ENCODE measurements at places on chromosomes 6 and 20.

GRCh38 chr6:139868576-139868975, 494.1 kb upstream of the CITED2 start:
- no peak for DNase-seq

GRCh38 chr6:108940741-108941140, 92.5 kb downstream of the ARMC2 start:
- DNase-seq, result no peak

GRCh38 chr6:131269565-131270391, 134.5 kb downstream of the AKAP7 start:
- DNase-seq, result no peak

GRCh38 chr6:130337534-130337933, 28.3 kb upstream of the TMEM200A start:
- no peak for DNase-seq

GRCh38 chr20:43945391-43946205, 30.9 kb downstream of the TOX2 start:
- DNase-seq, result no peak

DNA sequence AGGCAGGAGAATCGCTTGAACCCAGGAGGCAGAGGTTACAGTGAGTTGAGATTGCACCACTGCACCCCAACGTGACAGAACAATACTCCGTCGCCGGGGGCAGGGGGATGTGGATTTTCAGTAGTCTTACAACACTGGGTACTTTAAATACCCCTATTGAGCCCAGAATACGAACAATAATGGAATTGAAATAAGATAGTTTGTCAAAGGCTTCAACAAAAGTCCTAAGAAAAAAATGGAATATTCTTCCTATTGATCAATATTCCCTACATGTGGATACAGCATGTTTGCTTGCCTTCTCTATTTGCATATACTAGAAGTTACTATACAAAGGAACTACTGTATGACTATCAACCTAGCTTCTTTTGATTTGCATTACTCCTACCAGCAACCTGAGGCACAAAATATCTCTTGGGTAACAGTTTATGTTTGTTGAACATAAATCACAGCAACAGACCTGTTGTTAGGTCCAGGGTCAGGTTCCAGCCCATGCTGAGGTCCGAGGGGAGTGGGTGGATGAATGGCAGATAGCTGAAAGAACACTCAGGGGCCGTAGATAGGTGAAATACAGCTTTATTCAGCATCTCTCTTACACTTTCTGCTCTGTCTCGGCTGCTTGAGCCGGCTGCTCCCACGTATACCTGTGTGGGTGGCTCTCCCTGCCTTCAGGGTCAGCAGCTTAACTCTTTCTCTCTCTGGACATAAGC, 23.8 kb downstream of the MAN1A1 start:
- no peak for DNase-seq

GRCh38 chr6:1423578-1423977, 34.2 kb downstream of the FOXF2 start:
- no peak for DNase-seq

DNA sequence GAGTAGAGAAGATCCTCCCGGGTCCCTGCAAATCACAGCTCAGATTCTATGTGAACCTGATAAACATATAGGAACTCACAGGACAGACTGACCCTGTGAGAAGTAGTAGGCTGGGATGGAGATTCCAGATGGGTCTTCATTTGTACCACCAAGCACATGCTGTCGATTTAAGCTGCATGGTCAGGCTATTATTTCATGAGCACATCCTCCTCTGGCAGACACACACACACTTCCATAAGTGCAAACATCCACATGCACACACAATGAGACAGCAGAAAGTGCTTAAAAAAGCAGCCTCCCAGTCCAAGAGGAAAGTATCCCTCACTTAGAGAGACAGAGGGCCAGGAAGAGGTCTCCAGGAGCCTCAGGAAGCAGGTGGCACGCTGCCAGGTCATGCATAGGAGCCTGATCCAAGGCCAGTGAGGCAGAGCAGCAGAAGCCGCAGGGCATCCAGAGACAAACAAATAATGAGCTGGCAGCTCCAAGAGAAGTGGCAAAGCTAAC, 131.8 kb downstream of the UNC5CL start:
- DNase-seq, result no peak

- DNase-seq, result no peak
Observed at GRCh38 chr6:45591306-45591705, 213.6 kb upstream of the SUPT3H start.

- no peak for DNase-seq
Observed at GRCh38 chr6:150813993-150814359, 51.5 kb upstream of the MTHFD1L start.

GRCh38 chr6:154606457-154606856, 96.0 kb upstream of the CNKSR3 start:
- peak; percentile 65 for DNase-seq

DNA sequence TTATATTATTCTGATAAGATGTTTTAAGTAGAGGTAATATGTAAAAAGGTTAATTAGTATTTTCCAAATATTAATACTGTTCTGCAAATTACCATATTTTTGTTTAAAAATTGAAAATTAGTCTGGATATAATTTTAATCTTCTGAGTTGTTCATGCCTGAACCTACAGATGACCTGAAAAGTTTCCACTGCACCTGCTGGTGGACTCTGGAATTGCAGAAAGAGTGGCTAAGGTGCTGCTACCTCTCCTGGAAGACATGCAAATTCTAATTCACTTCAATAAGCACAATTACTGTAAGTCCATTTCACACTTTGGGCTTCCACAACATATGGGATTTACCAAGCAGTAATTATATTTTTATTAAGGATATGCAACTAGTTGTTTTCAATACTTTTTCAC, 77.7 kb upstream of the OLIG3 start:
- peak; percentile 49 for DNase-seq

- no peak for DNase-seq
Observed at GRCh38 chr20:10667560-10668167, 6.1 kb downstream of the JAG1 start.

DNA sequence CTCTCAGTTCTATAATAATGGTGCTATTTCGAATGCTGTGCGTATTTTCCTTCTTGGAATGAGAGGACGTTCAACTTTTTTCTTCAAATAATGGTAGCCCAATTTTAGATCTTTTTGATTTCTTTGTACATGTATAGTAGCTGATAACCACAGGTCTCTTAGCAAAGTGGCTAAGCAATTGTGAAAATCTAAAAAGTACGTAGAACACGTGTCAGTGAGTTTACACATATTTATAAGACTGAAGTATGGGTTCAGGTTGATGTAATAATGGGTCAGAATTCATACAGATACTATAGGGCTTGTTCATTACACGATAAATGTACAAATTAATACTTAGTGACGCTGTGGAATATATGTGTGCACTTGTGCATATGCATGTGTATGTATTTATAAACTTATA, 1.3 kb downstream of the SMIM13 start:
- DNase-seq, result no peak

DNA sequence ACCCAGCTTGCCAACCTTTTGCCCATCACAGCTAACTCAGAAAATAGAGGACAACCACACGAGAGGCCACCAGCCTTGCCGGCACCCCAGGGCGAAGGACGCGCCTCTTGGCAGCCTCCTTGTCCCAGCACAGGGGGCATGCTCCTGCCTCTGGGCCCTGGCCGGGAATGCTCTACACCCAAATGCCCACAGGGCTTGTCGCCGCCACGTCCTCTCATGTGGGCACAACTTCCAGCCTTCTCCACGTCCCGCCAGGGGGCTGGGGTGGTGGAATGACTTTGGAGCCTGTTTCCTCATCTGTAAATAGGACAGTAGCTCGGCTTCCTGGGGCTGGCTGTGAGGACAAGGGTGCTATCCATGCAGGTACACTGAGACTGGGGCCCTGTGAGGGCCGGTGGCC, 152.4 kb upstream of the MLN start:
- no peak for DNase-seq

DNA sequence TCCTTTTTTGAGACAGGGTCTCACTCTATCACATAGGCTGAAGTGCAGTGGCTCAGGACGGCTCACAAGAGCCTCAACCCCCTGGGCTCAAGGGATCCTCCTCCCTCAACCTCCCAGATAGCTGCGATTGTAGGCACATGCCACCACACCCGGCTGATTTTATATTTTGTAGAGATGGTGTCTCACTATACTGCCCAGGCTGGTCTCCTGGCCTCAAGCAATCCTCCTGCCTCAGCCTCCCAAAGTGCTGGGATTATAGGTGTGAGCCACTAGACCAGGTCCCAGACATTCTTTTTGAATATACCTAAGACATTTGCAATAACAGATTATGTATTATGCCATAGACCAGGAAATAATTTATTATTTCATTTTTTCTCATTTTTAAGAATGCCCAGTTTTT, 58.3 kb upstream of the CDYL start:
- DNase-seq, result no peak

- DNase-seq, result no peak
Observed at GRCh38 chr20:46139266-46139889, 21.3 kb downstream of the CD40 start.

DNA sequence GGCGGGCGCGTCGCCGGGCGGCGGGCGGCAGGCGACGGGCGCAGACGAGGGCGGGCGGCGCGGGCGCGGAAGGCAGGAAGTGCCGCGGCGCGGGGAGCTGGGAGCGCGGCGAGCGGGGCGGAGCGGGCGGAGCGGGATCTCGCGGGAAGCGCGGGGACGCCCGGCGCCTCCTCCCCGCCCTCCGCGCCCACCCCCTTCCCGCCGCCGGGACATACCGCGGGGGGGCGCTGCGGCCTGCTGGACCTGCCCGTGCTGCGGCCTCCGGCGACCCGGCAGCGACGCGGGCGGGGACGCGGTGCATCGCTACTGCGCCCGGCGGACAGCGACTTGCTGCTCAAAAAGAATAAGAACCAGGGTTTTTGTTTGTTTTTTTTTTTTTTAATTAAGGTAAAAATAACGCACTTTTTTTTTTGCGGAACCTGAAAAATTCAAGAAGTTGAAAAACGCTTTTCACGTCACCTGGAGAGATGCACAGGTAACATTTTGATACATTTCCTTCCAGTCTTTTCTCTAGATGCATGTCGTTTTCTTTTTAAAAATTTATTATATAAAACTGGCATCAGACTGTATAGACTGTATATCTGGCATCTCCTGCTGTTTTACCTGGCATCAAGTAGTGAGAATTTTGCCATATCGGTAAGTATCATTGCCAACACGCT, at the start of gene CENPB:
CENPB (minus strand) TSS at position 76 of the 659 bp plus-strand sequence. CDS start 257 bp downstream, outside the sequence.
- DNase-seq, result peak; percentile 79

GRCh38 chr20:49392745-49393144, 89.7 kb downstream of the KCNB1 start:
- DNase-seq, result no peak

- no peak for DNase-seq
Observed at GRCh38 chr20:7765221-7765620, 175.0 kb downstream of the HAO1 start.

- DNase-seq, result no peak
Observed at GRCh38 chr20:48456366-48457192, 371.2 kb downstream of the PREX1 start.

- DNase-seq, result no peak
Observed at GRCh38 chr20:37919389-37920040, 16.6 kb downstream of the VSTM2L start.

GRCh38 chr6:5215159-5215558, 45.6 kb downstream of the LYRM4 start:
- no peak for DNase-seq

DNA sequence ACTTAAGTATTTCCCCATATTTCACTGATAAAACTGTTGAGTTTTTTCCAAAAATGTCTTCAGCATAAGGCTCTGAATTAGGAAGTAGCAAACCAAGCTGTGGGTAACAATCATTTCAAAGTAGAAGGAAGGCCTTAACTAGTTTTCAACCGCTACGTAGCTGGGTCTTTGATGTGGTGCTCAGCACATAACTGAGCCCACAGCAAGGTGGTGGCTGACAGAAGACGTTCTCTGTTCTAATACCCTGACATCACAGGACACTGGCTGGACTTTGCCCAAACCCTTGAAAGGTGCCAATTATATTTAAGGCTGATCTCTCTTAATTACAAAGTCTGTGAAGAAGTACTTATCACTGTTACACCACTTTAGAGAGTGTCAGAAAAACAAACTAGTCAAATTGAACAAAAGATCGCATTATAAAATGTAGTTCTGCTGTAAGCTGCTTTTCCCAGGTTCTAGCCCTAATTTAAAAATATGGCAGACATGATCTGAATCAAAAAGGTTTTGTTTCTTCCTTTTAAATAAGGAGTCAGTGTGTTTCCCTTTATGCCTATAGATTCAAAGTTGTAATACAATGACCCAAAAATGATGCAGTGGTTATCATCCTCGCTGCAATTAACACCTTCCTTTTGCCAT, 26.7 kb downstream of the MAN1A1 start:
- peak; percentile 48 for DNase-seq

DNA sequence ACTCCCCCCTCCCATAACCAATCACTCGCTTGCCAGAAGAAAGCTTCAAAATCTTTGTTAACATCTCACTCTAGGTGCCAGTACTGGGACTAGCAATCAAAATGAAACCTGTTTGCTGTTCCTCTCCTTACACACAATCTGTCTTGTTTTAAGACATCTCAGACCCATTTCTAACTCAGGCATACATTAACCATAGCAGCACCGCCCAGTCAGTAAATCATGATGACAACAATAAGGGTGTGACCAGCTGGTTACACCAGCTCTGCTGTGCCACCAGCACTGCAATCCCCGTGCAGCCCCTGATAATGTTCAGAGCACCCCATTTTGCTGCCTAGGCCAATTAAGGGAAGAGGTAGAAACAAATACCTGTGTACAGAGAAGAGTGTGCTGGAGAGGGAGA, 185.2 kb upstream of the TAB2 start:
- DNase-seq, result no peak

DNA sequence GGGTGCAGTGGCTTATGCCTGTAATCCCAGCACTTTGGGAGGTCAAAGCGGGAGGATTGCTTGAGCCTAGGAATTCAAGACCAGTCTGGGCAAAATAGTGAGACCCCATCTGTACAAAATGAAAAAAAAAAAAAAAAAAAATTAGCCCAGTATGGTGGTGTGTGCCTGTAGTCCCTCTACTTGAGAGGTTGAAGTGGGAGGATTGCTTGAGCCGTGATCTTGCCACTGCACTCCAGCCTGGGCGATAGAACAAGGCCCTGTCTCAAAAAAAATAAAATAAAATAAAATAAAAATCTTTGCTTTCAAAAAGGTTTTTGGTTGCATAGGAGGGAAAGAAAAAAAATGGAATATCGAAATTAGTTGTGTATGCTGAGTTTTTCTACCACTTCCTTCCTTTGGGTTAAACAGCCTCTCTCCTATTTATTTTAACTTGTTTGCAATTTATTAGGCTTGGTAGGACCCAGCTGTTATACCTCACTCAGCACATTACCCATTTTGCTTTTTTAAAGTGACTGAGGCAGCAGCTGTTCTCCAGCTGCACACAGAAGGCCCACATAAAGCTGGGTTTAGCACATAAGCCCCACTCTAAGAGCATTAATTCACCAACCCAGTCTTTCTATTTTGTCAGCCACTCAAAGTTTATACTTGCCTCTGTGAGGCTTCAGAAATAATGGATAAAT, 152.3 kb downstream of the ZFAND3 start:
- no peak for DNase-seq

- DNase-seq, result no peak
Observed at GRCh38 chr20:32364554-32365208, 6.5 kb downstream of the ASXL1 start.

Measured in T-cell (primary cell).